Stimulated activated naive CD8-positive, alpha-beta T cell treated with anti-CD3 and anti-CD28 coated beads, Interleukin-15, Interleukin-2, amounts not matched to agents 100 U/mL and 50 U/mL, for 24 hours (primary cell): ENCODE measurements at places on chromosomes 4 and X.

GRCh38 chr4:179372746-179373145 lies 1930.5 kb upstream of the AGA start:
- no peak for DNase-seq

- DNase-seq, result no peak
Measured at GRCh38 chr4:139777757-139778156, 112.1 kb downstream of the MGST2 start.

DNA sequence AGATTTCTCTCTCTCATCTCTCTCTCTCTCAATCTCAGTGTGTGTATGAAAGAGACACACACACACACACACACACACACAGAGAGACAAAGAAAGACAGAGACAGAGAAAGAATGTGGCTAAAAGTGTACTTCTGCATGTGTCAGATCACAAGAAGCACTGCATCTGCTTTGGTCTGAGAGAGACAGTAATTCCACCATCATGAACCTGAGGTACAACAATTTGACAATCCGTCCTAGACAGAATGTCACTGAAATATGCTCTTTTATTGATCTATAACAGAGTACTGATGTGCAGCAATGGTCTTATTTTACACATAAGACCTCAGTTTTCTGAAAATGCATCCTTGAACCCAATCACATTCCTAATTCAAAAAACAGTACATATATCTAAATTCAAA lies 576.2 kb upstream of the SMIM31 start:
- no peak for DNase-seq

- DNase-seq, result no peak
Measured at GRCh38 chr4:8537041-8537461, 43.1 kb upstream of the GPR78 start.

GRCh38 chrX:50081282-50081889 lies 119.4 kb downstream of the AKAP4 start:
- peak; percentile 5 for DNase-seq

DNA sequence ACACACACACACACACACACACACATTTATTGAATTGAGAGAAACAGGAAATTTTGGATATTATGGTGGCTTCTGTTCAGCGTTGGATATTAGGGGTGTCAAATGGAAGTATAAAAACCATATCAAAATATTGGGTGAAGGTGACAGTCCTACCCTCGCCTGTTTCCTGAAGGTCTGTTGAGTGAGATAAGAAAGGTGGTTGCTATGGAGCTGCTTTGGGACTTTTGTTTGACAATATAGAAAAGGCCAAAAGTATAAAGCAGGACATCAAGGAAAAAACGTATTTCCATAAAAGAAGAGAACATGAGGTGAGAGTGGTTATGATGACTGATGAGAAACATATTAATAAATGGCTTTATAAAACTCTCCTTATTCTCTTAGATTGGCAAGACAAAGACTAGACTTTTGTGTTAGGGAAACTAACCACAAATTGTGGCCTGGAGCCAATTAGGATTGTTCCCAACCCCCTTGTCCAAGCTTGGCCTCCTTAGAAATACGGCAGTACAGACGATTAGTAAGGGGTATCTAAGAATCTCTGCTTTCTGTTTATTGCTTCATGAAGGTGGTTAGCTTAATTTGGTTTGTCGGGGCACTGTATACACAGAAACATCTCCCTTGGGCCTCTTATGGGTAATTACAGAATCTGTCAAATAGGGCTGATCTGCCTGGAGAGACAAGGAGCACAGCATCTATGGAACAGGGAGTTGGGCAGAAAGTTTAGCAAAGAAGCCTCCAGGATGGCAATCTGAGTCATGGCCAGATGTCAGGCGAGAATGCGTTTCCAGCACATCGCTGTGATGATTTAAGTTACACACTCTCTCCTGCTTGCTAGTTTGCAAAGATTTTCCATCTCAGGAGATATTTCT lies 198.0 kb downstream of the CBR4 start:
- DNase-seq, result no peak

- no peak for DNase-seq
Measured at GRCh38 chr4:183257808-183258207, 62.3 kb downstream of the CLDN22 start.

DNA sequence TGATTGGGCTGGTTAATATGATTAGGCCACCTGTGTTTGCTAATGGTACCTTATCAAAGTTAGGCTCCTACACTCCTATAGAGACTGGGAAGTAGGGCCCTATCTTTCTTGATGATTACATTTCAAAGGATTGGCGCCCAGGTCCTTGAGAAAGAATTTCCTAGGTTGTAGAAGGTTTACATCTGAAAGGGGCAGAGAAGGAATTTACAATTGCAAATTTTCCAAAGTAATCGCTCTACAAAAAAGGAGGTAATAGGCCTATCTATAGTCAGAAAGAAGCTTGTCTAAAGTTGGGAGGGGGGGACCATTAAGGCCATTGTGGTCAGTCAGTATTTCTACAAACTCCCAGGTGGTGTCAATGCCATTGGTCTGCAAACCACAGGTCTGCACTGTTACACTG lies 638.4 kb downstream of the IL1RAPL1 start:
- DNase-seq, result no peak

DNA sequence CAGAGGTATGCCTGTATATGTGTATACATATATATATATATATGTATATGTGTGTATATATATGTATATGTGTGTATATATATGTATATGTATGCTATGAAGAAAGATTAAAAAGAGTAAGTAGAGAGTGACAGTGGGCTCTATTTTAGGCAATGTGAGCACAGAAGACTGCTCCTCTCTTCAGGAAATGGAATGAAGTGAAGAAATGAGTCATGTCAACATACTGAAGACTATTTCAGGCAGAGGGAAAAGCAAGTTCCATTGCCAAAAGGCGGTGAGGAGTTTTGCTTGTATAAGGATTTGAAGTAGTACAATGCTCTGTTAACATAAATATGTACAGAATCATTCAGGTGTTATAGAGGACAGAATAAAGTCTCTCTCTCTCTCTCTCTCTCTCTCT lies 773.2 kb upstream of the FTHL17 start:
- DNase-seq, result no peak

DNA sequence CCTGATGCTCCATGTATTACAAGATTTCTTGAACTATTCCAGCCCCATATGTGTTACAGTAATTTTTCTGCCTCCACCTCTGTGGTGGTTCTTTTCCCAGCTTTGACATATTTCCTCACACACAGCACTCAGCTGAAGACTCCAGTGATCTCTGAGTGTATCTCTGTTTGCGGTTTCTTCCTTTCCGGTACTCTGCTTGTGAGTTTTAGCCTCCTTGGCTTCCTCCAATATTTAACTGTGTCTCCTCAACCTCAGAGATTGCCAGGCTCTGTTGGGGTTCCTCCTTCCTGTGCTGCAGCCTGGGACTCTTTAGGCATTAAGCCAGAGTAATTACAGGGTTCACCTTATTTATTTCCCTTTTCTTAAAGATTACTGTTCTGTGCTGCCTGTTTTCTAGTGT lies 73.2 kb downstream of the NFKB1 start:
- DNase-seq, result no peak

DNA sequence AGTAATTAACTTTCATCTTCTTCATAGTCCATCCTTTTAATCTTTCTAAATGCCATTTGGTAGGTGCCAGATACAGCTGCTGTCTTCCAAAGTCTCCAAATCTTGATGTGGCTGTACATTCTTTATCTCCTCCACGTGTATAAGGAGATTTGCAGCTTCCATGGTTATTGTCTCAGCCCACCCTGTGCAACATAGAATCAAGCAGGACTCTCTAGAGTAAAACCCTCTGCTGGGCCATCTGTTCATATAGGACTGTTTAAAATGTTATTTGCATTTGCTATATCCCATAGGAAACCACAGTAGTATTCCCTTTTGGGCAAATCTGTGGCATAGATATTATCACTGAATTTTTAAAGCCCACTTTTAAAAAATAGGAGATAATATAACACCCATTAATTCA lies 527.2 kb upstream of the EPHA5 start:
- DNase-seq, result no peak

GRCh38 chrX:149938881-149939654 lies 777 bp upstream of the EOLA2 start:
- peak; percentile 90 for DNase-seq

DNA sequence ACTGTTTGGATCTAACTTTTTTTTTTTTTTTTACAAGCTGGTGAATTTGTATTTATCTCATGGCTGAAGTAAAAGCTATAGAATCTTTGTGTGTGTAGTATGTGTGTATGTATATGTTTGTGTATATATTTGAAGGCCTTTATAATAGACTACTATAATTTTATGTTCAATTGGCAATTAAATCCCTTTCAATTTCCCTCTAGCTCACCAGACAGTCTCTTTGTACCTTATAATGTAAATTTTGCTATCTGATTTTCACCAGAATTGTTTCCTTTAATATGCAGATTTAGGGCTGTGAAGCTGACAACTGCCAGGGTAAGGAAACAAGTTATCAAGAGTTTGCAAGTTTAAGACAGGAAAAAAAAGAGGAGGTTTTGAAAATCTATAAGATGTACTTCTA lies 33.1 kb upstream of the MTMR8 start:
- DNase-seq, result no peak

DNA sequence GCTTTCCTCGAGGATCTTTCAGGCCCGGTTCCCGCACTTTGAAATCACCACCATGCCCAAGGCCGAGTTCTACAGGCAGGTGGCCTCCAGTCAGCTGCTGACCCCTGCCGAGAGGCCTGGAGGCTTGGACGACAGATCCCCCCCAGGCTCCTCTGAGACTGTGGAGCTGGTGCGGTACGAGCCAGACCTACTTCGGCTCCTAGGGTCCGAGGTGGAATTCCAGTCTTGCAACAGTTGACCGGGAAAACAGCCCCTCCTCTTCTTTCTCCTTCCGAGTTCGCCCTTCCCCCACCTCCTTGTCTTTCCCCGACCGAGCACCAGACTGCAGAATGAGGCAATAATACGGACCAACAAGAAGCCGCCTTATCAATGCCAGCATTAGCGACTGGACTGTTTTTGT lies 54.4 kb downstream of the ELF4 start:
- no peak for DNase-seq

DNA sequence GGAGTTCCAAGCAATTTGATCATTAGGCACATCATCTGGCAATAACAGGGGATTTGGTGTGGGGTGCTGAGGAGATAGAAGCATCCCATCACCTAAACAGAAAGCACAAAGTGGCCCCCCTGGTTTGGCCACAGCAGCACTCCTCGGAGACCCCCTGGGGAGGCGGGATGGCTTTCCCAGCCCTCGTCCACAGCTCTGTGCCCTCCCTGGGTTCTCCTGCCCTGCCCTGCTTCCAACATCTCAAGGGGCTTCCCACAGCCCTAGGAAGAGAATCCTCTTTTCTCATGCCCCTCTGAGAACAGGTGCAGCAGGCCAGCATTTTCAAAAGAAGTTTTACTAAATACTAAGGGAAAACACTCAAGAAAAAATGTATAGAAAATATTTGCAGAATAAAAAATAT lies 12.8 kb downstream of the ATP5ME start:
- DNase-seq, result no peak

DNA sequence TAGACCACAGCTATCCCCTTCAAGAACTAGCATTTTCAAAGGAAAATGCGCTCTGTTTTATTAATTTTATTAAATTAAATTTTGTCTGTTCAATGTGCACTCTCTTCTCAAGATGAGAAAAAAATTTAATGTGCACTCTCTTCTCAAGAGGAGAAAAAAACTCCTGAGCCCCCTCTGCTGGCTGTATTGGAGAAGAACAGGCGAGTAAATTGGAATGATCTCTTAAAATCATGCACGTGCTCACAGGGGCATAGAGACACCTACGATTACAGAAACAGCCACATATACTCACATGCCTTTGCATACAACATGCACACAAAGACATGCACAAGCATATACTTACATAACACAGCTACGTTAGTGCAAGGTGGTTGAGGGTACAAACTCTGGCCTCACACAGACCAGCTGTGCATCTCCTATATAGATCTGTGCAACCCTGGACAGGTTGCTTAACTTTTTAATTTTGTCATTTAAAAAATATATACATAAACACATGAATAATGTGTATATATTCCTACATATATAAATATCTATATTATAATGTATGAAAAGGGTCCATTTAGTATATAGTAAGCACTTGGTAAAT lies 176.2 kb upstream of the CXorf66 start:
- DNase-seq, result peak; percentile 22

- DNase-seq, result no peak
Measured at GRCh38 chrX:11399489-11400094, 106.4 kb downstream of the AMELX start.
